ENCODE measurements at places on chromosomes 12 and 14. TPM values are rescaled to one million over a fixed set of nuclear protein-coding genes. Genes with fewer than 3 reads are reported as not detected.

KSR2 gene
- 0.05 TPM for total RNA-seq

PLBD2 gene
- 10.4 TPM for total RNA-seq

DPY19L2 gene
- total RNA-seq, result not detected

SCN8A gene
- 0.36 TPM for total RNA-seq

CLEC4A gene
- total RNA-seq, result 0.39 TPM

BCL7A gene
- total RNA-seq, result 3.5 TPM

DNA sequence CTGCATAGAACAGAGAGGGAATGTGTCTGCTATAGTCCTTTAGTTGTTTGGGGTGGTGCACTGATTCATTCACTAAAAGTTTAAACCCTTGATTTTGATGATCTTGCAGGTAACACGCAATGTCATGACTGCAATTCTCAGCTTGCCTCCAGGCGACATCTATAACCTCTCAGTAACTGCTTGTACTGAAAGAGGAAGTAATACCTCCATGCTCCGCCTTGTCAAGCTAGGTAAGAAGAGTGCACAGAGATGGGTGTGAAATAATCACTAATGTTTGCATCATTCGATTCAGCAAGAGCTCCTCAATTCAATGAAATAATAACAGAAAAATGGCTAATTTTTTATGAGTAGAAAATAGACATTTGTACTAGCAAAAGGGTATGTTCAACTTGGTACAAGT, 203.7 kb downstream of the PTPRO start:
- no peaks in the 10 kb centered on the region for H3K4me1 ChIP-seq
- no peak for DNase-seq
- no peak overlapping the region for H3K4me3 ChIP-seq
- no peak overlapping the region for H3K27ac ChIP-seq

DNA sequence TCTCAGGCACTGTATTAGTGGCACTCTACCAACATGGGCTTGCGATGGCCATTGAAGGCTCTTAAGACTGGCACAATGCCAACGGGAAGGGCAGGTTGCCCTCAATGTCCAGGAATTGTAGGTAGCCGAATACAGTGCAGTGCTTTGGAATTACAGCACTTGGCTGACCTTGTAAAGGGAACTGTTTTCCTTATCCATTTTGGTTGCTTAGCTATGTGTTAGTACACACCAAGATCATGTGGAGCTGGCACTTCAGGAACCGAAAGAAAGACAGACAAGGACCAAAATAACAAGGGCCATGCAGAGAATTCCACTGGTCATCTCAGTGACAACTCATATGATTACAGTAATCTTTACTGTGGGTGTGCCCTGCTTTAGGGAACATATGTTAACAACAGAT, 72.7 kb downstream of the DYRK2 start:
- H3K4me3 ChIP-seq, result no peak overlapping the region
- no peak overlapping the region for H3K27ac ChIP-seq
- no peak for DNase-seq
- no peaks in the 10 kb centered on the region for H3K36me3 ChIP-seq
- H3K4me1 ChIP-seq, result no peaks in the 10 kb centered on the region

DNA sequence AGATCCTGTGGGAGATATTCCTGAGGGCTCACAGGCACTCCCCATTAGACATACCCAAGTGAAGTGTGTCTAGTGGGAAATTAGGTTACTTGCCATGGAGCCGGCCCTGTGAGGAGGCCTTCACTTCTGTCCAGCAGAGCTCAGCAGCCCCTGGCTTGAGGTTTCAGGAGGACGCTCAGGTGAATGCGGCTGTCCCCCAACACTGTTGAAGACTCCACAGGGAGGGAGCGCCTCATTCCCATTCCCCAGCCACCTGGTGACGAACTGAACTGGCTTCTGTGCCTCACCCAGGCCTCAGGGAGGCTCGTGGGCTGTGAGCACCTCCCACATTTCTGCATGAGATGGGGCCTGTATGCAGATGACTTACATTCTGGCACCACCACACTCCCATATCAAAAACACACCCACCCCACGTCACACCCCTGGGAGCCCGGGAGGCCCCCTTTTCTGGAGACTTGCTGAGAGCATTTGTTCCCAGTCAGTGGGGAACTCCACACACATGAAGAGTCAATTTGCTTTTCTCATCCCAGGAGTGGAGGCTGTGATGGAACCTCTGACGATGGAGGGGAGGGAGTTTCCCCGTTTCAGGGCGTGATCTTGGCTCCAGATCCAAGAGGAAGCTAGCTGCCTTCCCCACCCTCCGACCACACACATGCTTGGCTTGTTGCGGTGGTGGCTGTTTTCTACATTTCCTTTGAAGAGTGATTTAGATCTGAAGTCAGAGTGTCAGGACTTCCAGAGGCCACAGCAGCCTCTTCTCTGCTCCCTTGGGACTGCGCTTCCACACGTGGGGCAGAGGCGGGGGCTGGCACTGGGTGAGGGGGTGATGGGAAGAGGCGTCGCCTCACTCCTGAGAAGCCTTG, 120.7 kb downstream of the ADGRD1 start:
- no peaks in the 10 kb centered on the region for H3K4me1 ChIP-seq
- H3K4me3 ChIP-seq, result no peak overlapping the region
- H3K36me3 ChIP-seq, result no peaks in the 10 kb centered on the region
- peaks cover 2% of the 10 kb centered on the region for H3K27me3 ChIP-seq
- no peak overlapping the region for H3K27ac ChIP-seq

GRCh38 chr14:57883061-57883460, 17.2 kb upstream of the SLC35F4 start:
- H3K4me3 ChIP-seq, result no peak overlapping the region
- no peak for DNase-seq
- no peaks in the 10 kb centered on the region for H3K36me3 ChIP-seq
- H3K4me1 ChIP-seq, result no peaks in the 10 kb centered on the region

- no peak for DNase-seq
- no peaks in the 10 kb centered on the region for H3K27me3 ChIP-seq
- H3K36me3 ChIP-seq, result no peaks in the 10 kb centered on the region
Observed at GRCh38 chr12:27771481-27772327, 8.3 kb upstream of the KLHL42 start.

- no peaks in the 10 kb centered on the region for H3K36me3 ChIP-seq
- no peak overlapping the region for H3K4me3 ChIP-seq
- peaks cover 25% of the 10 kb centered on the region for H3K27me3 ChIP-seq
- no peak for DNase-seq
Observed at GRCh38 chr12:33437598-33437997, 2.0 kb downstream of the SYT10 start.

GRCh38 chr14:99230208-99231151, 41.5 kb downstream of the BCL11B start:
- no peaks in the 10 kb centered on the region for H3K27me3 ChIP-seq
- H3K27ac ChIP-seq, result peak overlapping the region; percentile 95
- H3K36me3 ChIP-seq, result peaks cover 76% of the 10 kb centered on the region
- peak overlapping the region; percentile 28 for H3K4me3 ChIP-seq

DNA sequence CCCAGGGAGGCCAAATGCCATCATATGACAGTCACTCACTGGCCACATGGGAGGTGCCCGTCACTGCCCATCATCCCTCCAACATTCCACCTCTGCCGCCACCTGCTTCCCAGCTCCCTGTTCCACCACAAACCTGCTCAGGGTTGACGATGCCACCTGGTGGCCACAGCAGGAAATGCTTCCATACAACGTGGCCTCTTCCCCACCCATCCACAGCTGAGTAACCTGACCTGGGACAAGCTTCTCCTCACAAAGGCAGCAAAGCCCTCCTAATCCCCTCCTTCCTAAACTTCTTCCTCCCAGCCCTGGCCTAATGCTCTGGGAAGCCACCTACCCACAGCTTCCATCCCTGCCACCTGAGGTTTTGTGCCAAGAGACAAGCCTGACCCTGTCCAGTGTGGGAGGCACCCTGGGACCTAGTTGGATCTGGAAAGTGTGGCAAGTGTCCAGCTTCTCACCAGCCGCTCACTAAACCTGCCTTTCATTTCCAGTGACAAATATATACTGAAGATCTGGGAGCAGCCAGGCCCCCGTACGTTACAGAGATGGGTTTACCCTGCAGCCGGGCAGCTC, 4.3 kb downstream of the DEGS2 start:
- peaks cover 16% of the 10 kb centered on the region for H3K27me3 ChIP-seq
- H3K36me3 ChIP-seq, result no peaks in the 10 kb centered on the region
- peaks cover 13% of the 10 kb centered on the region for H3K4me1 ChIP-seq
- DNase-seq, result no peak
- no peak overlapping the region for H3K4me3 ChIP-seq

DNA sequence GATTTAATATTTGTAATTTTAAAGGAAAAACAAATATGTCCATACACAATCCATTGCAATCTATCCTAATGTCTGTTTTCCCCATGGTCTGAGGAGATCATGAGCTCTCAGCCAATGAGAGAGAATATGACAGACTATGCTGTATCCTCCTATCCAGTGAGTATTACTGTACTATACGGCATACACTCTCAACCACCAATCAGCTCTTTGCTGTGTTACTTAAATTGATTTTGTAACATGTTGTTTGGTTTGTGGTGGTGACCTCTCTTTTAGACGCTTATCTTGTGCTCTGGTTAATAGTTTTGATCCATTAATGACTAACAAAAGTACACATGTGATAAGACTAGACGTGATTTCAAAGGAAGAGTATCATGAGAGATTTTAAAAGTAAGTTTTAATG, 231.5 kb upstream of the FOXN3 start:
- no peaks in the 10 kb centered on the region for H3K4me1 ChIP-seq
- H3K36me3 ChIP-seq, result no peaks in the 10 kb centered on the region
- no peak overlapping the region for H3K27ac ChIP-seq
- no peaks in the 10 kb centered on the region for H3K27me3 ChIP-seq

DNA sequence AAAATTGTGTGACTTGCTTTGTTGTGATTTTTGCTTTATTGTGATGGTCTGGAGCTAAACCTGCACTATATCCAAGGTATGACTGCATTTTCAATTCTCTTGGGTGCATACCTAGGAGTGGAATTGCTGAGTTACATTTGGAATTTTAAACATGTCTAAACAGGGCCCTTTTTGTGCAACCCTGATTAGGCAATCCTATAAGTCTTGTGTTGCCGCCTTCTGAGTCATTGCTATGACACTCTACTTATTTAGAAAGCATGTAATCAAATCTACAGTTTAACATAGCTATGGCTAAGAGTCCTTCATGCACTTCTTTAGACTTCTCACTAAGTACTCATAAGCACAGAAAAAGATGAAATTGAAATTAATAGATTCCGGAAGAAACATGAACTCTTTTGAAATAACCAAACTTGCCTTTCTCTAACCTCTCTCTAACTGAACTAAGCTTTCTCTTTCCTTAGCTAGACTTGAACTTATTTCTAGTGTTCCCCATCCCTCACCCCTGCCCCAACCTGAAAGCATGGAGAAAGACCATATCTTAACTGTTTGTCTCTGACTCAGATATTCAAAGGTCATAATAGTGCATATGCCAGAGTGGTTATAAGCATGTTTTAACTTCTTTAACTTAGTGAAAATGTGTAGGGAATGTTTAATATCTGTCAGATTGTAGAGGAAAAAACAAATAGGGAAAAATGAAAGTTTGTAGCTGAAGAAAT, 203.0 kb downstream of the SNAPC1 start:
- H3K27ac ChIP-seq, result no peak overlapping the region
- H3K4me3 ChIP-seq, result no peak overlapping the region
- no peaks in the 10 kb centered on the region for H3K36me3 ChIP-seq
- H3K4me1 ChIP-seq, result no peaks in the 10 kb centered on the region
- DNase-seq, result no peak

- H3K27ac ChIP-seq, result no peak overlapping the region
- no peak overlapping the region for H3K4me3 ChIP-seq
- H3K27me3 ChIP-seq, result peaks cover 11% of the 10 kb centered on the region
- no peak for DNase-seq
Observed at GRCh38 chr12:30939234-30939633, 12.7 kb downstream of the TSPAN11 start.

GRCh38 chr14:68137704-68138619, 318.4 kb downstream of the RAD51B start:
- no peak overlapping the region for H3K27ac ChIP-seq
- H3K36me3 ChIP-seq, result no peaks in the 10 kb centered on the region
- H3K4me1 ChIP-seq, result no peaks in the 10 kb centered on the region
- H3K4me3 ChIP-seq, result no peak overlapping the region

- no peak overlapping the region for H3K27ac ChIP-seq
- peaks cover 7% of the 10 kb centered on the region for H3K27me3 ChIP-seq
- H3K36me3 ChIP-seq, result no peaks in the 10 kb centered on the region
- H3K4me1 ChIP-seq, result peaks cover 6% of the 10 kb centered on the region
Observed at GRCh38 chr14:64654901-64655300, 49.3 kb upstream of the PLEKHG3 start.

DNA sequence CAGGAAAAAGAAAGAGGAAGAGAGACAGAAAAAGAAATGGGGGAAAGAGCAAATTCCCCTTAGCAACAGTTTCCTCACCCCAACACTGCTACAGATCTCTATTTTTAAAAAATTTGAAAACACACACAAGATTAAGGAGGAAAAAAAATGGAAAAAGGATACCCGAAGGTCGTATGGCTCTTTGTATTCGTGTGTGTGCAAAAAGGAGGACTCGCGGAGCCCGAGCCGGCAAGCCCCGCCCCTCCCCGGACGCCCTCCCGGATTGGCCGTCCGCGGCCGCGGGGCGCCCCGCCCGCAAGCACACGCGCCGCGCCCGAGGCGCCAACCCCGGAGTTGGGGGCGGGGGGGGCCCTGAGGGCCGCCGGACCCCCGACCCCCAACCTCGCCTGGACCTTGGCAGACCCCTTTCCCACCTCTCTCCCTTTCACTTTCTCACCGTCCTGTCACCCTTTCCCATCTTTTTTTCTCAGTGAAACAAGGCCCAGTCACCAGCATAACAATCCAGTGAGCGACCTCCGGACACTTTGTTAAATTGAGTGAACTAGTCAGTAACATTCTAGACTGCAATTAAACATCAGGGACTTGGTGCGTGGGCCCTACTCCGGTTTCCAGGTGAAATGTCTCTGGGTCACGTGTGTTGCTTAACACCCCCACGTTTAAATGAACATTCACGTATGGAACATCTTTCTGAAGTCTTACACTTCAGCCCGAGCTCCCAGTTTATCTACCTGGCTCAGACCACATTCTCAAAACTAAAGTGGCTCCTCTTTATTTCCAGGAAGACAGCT, at the start of gene C14orf93:
C14orf93 (minus strand) TSS at position 205 of the 788 bp plus-strand sequence. CDS start 11,120 bp downstream, outside the sequence.
- DNase-seq, result peak; percentile 87
- H3K4me1 ChIP-seq, result peaks cover 26% of the 10 kb centered on the region
- no peaks in the 10 kb centered on the region for H3K27me3 ChIP-seq
- H3K4me3 ChIP-seq, result peak within 1 kb of the TSS; percentile 70
- no peaks in the 10 kb centered on the region for H3K36me3 ChIP-seq

- H3K4me3 ChIP-seq, result no peak overlapping the region
- no peaks in the 10 kb centered on the region for H3K36me3 ChIP-seq
- peak; percentile 10 for DNase-seq
- no peaks in the 10 kb centered on the region for H3K4me1 ChIP-seq
Observed at GRCh38 chr12:119412811-119413794, 78.6 kb downstream of the CCDC60 start.

GRCh38 chr14:63840981-63841380, 11.8 kb upstream of the SYNE2 start:
- no peaks in the 10 kb centered on the region for H3K27me3 ChIP-seq
- peak; percentile 63 for DNase-seq
- H3K36me3 ChIP-seq, result no peaks in the 10 kb centered on the region
- H3K4me1 ChIP-seq, result peaks cover 5% of the 10 kb centered on the region

DNA sequence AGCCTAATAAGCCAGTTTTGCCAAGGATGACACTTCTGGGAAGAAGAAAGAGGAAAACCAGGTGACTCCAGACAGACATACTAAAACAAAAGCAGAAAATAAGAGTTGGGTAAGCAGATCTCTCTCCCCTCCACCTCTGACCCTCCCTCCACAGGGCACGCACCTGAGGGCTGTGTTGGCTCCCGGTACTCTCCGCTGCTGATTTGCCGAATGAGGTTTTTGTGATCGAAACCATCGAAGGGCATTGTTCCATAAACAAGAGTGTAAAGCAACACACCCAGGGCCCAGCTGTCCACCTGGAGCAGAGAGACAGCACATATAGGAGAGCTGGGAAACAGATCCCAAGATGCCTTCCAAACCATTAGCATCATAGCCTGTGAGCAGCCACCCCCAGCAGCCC, 68.1 kb downstream of the NUAK1 start:
- peaks cover 4% of the 10 kb centered on the region for H3K27me3 ChIP-seq
- H3K27ac ChIP-seq, result no peak overlapping the region
- no peaks in the 10 kb centered on the region for H3K4me1 ChIP-seq
- no peak overlapping the region for H3K4me3 ChIP-seq
